ENCODE measurements at places on chromosomes 6 and 20.
A peak's percentile ranks its signal among the peaks of the same experiment; 100 is the strongest.

DNA sequence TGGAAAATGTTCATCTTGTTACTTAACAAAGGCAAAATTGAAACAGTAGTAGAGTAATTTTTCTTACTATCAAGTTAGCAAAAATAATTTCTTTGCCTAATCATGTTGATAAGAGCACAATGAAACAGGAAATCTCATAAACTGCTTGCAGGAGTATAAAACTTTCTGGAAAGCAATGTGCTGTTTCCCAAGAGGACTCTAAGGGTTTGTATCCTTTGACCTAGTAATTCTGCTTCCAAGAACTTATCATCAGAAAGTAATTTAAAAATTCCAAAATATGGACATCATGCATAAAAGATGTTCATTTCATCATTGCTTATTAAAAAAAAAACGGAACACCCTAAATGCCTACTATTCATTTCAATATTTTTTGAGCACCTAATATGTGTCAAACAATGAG lies 46.1 kb upstream of the TNFAIP3 start:
- no peak for DNase-seq

DNA sequence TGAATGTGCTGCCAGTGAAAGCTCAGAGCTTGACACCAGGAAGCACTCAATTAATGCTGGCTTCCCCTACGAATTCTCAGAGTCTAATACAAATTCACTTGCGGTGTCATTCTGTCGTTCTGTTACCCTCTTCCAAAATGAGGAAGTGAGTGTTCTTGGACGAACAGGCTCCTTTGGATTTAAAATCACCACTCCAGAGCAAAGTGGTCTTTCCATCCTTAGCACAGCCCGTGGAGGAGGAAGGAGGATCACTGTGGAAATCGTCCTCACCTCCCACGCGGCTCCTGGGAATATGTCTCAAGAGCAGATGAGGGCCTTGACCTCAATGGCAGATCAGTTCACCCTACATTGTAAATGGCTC lies 41.7 kb downstream of the RIOK1 start:
- DNase-seq: no peak

DNA sequence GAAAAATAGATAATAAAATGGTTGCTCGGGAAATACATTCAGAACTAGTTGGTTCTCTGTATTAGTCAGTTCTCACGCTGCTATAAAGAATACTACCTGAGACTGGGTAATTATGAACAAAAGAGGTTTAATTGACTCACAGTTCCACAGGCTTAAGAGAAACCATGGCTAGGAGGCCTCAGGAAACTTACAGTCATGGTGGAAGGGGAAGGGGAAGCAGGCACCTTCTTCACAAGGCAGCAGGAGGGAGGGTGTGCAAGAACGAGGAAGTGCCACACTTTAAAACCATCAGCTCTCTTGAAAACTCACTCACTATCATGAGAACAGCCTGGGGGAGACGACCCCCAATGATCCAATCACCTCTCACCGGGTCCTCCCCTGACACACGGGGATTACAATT lies 24.2 kb upstream of the SNX9 start:
- no peak for DNase-seq

- DNase-seq: no peak
Observed at GRCh38 chr20:50546729-50547314, 36.6 kb downstream of the PTPN1 start.

DNA sequence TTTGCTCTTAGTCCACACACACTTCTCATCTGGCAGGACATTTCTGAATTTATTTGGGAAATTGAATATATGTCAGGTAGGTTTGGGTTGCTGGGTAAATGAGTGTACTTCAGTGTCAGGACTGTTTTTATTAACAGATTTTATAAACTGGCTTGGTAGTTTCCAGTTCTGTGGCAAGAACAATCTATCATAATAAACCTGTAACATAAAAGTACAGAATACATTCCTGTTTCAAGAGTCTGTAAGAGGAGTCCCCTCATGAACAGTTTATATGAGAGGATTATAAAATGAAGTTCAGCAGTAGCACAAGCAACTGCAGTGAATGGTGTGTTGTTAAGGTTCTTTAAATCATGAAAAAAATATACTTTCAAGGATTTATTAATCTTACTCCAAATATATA lies 81.8 kb downstream of the LAMA2 start:
- no peak for DNase-seq

DNA sequence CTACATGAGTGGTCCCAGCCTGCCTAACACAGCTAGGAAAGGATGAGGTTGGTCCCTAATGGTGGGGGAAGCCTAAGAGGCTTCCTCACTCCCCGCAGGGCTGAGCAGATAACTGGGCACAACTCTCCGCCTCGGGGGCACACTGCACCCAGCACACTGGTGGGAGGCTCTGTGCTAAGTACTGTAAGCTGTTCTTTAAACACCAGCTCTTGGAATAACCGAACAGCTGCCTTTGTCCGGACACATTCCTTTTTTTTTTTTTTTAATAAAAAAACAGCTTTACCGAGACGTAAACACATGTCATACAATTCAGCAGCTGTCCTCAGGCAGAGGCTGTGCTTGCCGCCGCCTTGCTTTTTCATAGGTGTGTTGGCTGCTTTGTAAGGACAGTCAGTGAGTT lies 6.9 kb downstream of the PSMG4 start:
- no peak for DNase-seq

GRCh38 chr6:16803294-16804200 lies 42.3 kb upstream of the ATXN1 start:
- no peak for DNase-seq

DNA sequence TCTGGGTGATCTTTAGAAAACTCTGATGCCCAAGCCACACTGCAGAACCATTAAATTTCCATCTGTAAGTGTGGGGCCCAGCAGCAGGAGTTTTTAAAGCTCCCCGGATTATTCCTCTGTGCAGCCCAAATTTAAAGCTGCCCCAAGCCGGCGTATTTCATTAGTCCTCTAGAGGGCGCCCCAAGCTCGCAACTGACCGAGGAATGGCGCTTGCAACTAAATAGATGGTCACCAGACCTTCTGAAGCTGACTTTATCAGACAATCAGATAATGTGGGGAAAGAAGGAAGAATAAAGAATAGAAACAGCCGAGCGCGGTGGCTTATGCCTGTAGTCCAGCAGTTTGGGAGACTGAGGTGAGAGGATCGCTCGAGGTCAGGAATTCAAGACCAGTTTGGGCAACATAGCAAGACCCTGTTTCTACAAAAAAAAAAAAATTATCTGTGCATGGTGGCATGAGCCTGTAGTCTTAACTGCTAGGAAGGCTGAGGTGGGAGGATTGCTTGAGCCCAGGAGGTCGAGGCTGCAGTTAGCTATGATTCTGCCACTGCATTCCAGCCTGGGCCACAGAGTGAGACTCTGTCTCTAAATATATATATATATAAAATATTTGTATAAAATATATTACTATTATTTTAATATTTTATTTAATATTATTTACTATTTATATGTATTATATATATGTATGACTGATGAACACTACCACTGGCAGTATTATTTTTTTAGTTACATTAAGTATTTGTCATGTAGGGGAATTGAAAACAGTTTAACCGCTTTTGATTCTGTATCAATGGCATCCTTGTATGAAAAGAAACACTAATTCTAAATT lies 56.0 kb downstream of the OTOR start:
- DNase-seq: peak; percentile 30

DNA sequence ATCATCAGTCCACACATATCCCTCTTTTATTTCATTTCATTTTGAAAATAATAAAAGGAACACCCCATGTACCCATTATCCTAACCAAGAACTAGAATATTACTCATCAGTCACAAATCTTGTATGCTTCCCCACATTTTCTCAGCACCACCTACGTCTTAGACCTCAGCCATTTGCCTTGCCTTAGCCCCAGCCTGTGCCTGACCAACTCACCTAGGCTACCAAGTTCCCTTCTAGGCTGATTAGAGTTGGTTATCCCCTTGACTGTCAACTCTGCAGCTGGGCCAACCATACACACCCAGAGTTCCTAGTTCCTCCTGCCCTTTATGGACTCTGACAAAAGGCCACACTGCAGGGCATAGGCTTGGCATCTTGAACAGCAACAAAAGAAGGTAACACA lies 33.4 kb upstream of the IPCEF1 start:
- DNase-seq: no peak

DNA sequence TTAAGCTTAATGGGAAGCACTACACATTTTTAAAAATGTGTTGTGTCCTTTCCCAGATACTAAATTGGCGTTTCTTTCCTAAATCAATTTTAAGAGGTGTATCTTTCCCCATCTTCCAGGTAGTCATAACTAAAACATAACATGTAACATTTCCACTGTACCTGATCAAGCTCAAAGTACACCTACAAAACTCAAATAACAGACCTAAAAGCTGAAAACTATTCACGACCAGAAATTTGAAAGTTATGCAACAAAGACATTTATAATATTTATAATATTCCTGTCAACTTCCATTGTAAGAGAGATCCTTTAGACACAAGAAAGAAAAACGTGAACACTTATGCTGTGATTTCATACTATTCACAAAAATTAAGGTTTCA lies 3.5 kb downstream of the STAU1 start:
- no peak for DNase-seq

GRCh38 chr6:137763886-137764285 lies 103.2 kb upstream of the TNFAIP3 start:
- no peak for DNase-seq

GRCh38 chr6:150499882-150500312 lies 99.8 kb upstream of the PLEKHG1 start:
- no peak for DNase-seq

DNA sequence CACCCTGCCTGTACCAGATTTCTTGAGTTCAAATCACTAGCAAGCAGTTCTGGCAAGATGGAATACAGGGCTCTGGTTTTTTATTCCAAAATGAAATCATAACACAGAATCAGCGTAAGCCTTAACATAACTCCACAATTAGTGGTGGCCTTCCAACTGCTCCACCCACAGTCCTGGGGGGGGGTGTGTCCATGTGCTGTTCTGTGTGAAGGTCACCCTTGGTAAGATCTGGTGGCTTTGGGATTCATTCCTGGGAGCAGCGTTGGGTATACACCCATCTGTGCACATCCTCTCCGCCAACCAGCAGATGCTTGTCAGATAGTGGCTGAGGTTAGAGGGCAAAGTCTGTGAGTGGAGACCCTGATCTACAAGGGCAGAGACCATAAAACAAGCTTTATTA lies 49.9 kb upstream of the CD83 start:
- DNase-seq: no peak

DNA sequence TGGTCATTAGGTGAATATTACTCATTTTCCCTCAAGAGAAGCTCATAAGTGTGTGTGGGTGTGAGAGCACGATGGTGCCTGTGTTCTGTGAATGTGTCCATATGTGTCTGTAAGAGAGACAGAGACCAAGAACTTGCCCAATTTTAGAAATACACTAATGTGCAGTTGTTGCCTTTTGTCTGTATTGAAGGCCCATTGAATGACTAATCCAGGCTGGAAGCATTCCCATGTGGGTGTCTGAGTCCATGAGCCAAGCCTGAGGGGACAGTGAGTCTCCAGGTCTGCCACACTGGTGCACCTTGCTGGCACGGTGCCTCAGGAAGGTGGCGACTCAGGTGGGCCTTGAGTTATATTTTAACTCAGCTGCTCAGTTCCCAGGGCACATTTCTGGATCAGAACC lies 25.5 kb upstream of the ASXL1 start:
- DNase-seq: no peak

DNA sequence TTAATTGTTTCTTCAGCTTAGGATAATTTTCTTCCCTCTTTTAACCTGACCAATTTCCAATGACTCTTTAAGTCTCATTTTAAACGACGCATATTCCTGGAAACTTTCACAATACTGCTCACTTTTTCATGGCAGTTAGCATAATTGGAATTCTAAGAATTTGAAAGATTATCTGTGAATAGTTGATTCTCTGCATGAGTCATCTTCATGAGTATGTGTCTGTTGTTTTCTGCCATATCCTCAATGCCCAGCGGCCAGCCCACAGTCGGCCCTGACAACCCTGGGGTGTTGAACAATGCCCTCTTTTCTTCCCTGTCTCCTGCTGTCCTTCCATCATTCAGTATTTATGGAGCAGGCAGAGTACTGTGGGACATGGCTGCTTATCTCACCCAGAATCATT lies 554.2 kb downstream of the CDH26 start:
- no peak for DNase-seq

DNA sequence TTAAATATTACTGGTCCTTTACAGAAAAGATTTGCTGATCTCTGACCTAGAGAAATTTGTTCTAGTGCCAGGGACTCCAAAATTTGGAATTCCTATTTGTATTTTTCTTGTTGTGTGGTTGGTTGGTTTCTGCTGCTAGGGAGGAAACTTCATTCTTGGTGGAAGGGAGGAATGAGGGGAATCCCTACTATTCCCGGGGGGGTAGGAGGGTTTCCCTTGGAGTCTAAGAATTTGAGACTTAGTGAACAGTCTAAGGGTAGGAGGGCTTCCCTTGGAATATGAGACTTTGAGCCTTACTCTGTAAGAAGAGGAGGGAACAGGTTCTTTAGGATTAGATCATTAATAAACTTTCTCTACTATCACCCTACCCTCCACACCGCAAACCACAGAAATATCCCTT lies 67.1 kb upstream of the ADGRF1 start:
- DNase-seq: no peak

GRCh38 chr6:150486048-150486447 lies 113.6 kb upstream of the PLEKHG1 start:
- DNase-seq: no peak

DNA sequence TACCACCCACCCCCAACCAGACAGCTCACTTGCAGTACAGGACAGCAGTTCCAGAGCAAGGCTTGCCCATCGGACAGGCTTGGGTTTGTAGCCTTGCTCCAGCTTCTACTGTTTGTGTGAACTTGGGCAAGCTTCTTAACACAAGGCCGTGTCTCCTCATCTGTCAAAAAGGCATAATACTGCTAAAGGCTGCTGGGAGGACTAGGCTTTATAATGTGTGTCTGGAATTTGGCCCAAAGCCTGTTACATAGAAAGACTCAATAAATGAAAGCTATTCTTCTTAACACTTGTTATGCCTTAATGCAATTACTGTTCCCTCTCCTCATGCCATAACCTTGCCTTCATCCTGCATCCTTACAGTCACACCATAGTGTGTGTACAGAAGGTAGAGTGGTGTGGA lies 43.4 kb downstream of the LYRM4 start:
- DNase-seq: no peak

- DNase-seq: no peak
Observed at GRCh38 chr6:105042648-105043047, 85.7 kb downstream of the LIN28B start.

DNA sequence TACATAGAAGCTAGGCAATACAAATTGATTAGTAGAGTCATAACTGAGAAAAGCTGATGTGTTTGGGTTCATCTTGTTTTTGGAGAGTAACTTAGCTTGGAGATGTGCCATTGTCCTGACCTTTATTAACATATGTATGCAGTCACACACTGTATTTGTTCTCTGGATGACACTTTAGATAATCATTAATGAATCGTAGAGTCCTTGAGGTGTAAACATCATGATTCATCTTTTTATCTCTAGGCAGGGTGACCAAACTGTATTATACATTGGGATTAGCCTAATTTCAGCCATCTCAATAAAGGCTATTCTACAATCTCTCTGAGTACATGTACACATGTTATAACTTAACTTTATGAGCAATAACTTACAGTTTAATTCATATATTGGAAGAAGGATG lies 3.6 kb upstream of the MTCL3 start:
- DNase-seq: no peak
